ENCODE measurements at places on chromosomes 6 and 20.
A peak's percentile ranks its signal among the peaks of the same experiment; 100 is the strongest.

DNA sequence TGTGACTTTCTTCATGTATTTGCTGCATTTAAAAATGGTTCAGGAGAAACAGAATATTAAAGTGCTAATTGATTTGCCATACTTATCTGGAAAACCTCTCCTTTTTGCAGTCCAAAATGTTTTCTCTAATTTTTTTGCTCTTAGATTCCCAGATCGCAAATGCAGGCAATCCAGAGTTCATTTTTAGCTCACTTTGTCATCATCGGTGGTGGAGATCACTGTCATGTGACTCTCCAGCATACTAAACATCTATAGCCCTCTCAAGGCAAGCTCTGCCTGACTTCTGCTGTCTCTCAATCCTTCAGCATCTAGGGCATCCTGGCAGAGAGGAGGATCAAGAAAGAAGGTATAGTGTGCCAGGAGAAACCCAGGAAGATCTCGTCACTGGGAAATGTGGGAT lies 24.8 kb downstream of the ABRACL start:
- no peak for DNase-seq

GRCh38 chr6:69841862-69842261 lies 24.5 kb upstream of the COL19A1 start:
- DNase-seq = no peak

- peak; percentile 68 for DNase-seq
These were observed 95.2 kb upstream of the INSM1 start for GRCh38 chr20:20272686-20273085.

DNA sequence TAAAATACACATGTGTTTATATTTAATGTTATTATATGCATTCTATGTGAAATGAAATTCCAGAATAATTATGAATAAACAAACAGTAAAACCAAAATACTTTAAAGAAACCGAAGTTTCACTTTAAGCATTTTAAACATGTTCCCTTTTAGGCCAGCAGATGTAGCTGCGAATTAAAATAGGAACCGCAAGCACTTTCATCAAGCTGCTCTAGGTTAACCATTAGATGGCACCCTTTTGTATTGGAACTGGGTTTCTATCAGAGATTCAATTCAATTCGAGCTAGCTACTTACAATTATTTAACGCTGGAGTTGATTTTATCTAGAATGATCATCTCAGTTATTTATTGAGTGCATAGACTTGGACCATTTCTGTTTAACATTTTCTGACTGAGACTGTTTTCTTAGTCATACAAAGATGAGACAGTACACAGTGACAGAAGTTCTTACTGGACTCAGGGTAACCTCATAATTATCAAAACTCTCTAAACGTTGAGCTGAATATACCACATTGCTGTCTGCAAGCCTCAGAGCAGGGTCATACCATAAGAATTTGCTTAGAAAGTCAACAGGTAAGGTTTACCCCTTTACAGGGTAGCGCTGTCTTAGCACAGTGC lies 8.5 kb downstream of the TMEM242 start:
- peak; percentile 66 for DNase-seq

DNA sequence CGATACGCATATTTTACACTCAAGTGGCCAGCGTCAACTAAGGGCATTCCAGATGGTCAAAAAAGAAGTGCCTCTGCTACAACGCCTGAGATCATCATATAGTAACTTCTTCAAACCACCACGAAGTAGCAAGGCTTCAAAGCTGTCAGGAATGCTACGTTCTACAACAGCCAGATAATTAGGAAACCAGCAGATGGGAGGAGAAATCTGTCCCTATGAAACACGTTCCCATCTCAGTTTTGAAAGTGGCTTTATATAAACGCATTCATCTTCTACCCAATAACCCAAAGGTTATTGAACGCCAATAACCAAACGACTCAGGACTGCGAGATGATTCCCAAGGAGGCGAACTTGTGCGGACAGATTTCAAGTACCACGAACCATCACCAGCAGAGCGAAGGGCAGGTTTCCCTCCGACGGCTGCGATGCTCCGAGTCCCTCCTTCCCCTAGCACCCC lies 1.2 kb downstream of the ABHD12 start:
- no peak for DNase-seq

DNA sequence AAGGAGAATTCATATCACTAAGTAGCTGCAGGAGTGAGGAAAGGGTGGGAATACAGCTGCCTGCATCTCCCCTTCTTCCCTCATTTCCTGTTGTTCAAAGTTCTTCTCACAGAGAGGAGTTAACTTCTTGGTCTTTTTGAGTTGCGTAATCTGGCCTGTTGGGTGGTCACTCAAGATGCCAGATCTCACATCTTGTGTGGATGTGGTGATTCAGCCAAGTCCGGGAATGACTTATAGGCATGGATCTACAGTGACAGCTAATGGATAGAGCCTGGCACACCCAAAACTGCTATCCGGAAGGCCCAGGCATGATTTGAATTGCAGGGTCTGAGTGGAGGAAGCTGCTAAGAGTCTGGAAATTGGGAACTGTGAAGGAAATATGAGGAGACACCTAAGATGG lies 100.2 kb upstream of the SLC35B3 start:
- no peak for DNase-seq

DNA sequence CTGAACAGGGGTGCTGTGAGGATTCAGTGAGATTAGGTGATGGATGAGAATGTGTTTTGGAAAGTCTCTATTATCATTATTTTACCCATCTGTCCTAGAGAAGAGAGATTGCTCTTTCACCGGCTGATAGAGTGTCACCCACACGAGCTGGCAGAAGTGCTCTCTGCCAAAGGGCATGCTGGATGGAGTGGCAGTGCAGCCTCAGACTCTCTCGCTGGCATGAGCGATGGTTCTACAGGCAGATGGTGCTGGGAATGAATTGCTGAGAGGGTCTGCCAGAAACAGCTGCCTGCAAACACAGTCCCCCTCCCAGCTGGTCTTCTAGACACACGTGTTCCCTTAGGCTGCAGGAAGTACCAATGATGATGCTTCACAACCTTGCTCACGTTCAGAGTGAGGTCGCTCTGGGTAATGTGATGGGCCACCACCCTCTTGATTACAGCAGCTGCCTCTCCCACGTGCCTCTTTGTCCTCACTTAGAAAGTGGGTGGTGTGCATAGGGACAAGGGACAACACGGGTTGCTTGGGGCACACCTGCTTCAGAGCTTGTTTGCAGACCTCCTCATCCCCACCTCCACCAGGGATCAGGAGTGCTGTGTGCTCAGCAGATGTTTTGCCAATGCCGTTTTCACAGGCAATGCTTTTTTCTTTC lies 84.7 kb downstream of the FOXA2 start:
- no peak for DNase-seq

DNA sequence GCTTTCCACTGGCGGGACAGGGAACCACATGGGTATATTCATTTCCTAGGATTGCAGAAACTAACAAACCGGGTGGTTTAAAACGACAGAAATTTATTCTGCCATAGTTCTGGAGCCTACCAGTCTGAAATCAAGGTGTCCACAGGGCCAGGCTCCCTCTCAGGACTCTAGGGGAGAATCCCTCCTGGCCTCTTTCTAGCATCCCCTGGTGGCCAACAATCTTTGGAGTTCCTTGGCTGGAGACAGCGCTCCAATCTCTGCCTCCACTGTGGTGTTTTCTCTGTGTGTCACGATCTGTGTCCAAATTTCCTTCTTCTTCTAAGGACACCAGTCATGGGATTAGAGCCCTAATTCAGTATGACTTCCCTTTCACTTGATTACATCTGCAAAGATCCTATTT lies 95.0 kb downstream of the SCML4 start:
- no peak for DNase-seq

- DNase-seq = no peak
These were observed 29.8 kb downstream of the TRMT6 start for GRCh38 chr20:5920581-5920980.

Data from CD14-positive monocyte (primary cell).